ENCODE measurements at places on chromosomes 6 and 20.

- DNase-seq, result no peak
These were observed 473.6 kb downstream of the EPM2A start for GRCh38 chr6:145261758-145262157.

DNA sequence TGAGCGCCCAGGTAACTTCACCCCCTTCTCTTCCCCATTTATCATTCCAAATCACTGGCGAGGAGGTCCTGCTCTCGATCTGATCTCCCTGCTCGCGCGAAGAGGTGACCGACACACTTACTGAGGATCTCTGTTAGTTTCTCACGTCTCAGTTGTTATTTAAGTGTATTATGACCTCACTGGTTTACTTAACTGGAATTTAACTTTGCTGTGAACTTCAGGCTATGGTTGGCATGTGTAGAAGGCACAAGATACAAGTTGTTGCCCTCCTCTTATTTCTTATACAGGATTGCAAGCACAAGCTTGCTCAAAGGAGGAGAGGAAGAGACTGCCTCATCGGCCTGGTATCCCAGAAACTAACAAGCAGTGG, 1.2 kb downstream of the RNF217 start:
- peak; percentile 70 for DNase-seq

DNA sequence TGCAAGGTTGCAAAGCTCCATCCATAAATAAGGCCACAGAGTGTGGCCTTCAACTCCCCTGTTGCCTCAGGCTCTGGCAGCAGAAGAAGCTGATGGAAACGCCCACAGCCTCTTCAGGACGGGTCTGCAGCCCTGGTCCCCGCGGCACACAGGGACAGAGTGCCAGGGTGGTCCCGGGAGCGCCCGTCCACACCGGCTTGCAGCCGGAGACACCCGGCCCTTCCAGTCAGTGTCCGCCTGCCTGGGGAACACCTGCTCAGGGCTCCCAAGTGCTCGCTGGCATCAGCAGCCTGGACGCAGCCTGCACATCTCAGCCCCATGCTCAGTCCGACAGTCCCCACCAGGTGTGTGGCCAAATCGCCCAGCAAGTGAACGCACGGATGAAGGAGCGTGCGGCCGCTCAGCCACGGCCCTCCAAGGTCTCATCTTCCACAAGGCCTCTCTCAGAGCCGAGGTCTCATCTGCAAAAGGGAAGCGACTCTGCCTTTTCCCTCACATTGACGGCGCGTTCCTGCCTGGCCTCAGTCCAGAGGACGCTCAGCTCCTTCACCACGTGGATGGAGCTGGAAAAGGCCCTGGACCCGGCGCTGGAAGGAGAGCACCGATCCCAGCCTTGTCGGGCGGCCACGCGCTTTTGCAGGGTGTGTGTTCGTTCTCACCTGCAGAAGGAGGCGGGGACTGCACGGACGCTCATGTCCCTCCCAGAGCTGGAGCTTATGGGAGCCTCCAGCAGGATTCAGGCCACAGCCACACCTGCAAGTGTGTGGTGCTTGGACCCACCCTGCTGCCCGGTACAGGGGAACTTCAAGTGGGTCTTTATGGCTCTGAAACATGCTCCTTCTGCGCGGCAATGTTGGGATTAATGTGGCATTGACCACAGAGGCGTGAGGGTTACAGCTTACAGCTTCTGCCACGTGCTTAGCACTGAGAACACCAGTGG, 180.4 kb downstream of the DLL1 start:
- DNase-seq, result no peak

DNA sequence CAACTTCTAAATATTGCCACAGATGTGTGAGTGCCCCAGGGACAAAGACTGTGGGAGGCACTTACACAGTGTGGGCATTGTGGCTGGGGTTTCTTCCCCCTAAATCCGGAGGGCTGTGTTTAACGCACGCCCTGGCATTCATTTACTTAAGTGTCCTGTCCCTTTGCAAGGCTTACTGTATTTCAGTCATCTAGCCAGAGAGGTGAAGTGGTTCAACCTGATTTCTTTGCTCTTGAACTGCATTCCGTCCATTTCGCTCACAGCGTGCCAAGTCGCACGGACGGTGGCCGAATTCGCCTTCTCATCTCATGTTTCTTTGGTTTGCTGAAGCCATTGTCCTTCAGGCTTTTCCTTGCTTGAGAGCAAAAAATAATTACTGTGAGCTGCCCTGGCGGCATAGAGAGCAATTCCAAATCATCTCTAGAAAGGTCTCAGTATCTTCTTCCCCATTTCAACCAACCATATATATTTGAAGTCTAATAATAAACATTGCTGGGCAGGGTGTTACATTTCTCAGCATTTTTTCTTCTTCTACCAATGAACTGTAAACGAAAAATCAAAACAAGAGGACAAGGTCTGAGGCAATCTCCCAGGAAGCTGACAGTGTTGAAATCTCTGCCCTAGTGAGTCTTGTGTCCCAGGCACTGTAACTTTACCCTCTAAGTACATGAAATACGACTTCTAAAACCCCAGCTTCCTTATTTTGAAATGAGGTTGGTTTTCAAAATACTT, 16.9 kb downstream of the SYTL3 start:
- peak; percentile 81 for DNase-seq

DNA sequence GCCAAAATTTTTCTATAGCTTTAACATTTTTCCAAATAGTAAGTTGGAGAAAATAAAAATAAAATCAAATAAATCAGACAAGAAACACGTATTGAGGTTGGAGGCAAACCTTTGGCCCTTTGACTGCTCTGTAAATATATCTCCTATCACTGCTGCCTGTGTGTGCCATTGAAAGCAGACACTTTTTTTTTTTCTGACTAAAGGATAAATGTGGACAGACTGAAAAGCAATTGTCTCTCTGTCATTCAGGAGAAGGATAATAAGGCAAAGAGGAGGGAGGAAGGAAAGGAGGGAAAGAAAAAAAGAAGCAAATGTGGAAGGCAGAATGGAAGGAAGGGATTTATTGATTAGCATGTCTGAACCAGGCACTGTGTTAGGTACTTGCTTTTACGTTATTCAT, 85.2 kb upstream of the SULF2 start:
- DNase-seq, result no peak

DNA sequence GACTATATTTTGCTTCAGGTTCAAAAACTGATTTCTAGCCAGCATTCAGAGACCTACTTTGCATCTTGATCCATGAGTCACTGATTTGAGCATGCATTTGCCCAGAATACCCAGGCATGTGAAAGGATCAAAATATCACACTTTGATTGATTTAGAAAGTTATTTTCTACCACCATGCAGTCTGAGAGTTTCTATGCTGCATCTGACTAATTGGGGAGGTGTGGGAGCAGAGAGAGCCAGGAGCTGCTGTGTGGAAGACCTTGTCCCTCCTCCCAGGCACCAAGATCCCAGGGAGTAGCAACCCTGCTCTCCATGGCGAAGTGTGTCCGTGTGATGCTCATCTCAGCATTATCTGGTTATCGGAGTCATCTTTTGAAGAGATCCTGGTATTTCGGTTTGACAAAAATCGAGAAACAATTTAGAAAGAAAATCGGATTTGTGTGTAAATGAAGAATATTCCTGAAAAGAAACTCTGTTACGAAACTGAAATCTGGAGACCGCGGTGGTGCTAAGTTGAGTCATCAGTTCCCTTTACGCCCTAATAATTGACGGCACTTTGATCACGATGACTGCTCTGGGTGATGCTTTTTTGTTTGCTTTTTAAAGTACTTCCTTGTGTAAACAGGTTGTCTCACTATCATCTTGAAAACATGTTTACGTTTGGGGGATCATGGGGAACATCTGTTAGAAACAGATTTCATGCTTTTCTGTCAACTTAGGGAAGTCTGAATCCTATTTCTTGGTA, 193.4 kb downstream of the BACH2 start:
- peak; percentile 48 for DNase-seq

DNA sequence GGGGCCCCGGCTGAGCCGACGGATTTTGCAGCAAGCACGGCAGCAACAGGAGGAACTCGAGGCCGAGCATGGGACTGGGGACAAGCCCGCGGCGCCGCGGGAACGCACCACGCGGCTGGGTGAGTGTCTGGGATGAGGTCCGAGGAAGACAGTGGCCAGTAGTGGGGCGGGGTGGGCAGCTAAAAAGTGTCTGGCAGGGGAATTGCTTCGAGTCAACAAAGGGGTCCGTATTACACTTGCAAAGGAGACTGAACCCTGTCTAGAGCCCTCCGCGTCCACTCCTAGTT, 356 bp downstream of the BYSL start:
- DNase-seq, result no peak

DNA sequence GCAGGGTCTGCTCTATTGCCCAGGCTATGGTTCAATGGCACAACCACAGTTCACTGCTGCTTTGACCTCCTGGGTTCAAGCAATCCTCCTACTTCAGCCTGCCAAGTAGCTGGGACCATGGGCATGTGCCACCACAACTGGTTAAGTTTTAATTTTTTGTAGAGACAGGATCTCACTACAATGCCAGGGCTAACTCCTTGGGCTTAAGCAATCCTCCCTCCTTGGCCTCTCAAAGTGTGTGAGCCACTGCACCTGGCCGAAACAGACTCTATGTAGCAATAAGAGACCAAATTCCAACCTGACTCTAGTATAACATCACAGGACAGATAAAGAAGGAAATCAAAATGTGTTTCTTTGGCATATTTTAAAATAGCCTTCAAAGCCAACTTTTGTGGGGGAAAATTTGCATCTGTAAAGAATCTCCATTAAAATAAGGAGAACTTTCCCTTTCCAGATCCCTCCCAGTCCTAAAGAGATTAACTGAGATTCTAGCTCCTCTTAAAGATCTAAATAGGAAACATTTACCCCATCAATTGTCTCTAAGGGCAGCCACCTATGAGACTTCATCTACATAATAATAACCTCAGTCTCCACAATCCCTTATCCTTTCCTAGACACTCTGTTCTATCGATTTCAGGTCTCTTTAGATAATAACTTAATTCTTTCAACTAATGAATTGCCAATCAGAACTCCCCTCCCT, 94.7 kb upstream of the PLCB4 start:
- DNase-seq, result no peak

DNA sequence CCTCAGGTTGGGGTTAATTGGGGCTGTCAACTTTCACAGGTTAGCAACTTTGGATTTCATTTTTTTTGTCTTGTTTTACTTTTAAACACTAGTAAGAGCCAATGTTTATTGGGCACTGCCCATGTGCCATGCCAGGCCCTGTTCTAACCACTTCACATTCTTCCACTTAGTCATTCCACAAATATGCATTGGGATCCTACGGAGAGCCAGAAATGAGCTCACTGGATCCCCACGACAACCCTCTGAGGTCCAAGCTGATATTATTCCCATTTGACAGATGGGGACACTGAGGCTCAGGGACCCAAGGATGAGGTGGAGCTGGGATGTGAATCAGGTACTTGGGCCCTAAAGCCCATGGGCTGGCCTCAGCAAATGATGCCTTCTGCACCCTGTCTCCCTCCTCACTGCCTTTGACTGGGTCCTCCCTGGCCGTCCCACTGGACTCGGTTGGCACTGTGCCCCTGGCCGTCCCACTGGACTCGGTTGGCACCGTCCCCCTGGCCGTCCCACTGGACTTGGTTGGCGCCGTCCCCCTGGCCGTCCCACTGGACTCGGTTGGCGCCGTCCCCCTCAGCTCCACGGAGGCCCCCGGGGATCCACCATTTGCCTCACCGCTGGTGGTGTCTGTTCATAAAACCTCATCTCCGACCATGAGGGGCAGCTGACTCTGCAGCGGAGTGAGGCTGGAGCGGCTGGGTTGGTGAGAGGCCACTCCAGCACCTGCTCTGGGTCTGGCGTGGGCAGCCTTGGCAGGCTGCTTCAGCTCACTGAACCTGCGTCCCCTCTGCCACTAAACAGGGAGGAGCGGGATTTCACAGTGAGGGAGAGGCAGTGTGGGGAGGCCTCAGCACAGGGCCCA, 4.8 kb upstream of the PMEPA1 start:
- DNase-seq, result no peak

DNA sequence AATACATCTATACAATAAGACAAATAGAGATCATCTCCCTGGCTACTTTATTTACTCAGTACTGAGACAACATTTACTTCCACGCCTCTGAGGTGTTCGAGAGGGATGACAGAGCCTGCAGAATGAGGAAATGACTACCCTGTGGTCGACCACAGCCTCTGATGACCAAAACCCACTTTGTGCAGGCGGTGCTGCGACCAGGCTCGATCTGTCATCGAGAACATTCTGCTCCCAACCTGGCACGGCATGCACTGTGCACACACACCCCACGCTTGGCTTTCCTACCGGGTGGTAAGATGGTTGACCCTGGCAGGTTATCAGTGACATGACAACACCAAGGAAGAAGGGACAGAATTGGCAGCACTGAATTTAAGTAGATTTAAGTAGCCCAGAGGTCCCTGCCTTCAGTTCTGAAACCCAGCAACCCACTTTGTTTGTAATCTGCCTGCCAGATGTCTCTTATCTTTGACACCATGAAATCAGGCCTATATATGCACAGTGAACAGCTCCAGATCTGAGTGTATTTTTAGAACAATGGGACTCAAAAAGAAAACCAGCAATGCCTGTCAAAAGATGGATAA, 42.6 kb downstream of the TTI1 start:
- peak; percentile 27 for DNase-seq

GRCh38 chr20:23101696-23102406, 15.7 kb upstream of the CD93 start:
- DNase-seq, result no peak

GRCh38 chr6:37116326-37116725, 53.6 kb upstream of the PIM1 start:
- DNase-seq, result no peak

GRCh38 chr20:3733119-3733995, 872 bp downstream of the HSPA12B start:
- no peak for DNase-seq

- DNase-seq, result no peak
These were observed 375.2 kb upstream of the AGPAT4 start for GRCh38 chr6:161649068-161649467.

GRCh38 chr6:67165606-67166005, 1458.6 kb upstream of the EYS start:
- no peak for DNase-seq

- DNase-seq, result no peak
These were observed at the start of gene SLC24A3 for GRCh38 chr20:19212469-19212815. Gene SLC24A3, plus strand, starts transcription at chr20:19212642.

GRCh38 chr20:46816886-46817638, 77.6 kb upstream of the EYA2 start:
- no peak for DNase-seq

- peak; percentile 80 for DNase-seq
These were observed 1.2 kb downstream of the TCFL5 start for GRCh38 chr20:62860391-62860923.

DNA sequence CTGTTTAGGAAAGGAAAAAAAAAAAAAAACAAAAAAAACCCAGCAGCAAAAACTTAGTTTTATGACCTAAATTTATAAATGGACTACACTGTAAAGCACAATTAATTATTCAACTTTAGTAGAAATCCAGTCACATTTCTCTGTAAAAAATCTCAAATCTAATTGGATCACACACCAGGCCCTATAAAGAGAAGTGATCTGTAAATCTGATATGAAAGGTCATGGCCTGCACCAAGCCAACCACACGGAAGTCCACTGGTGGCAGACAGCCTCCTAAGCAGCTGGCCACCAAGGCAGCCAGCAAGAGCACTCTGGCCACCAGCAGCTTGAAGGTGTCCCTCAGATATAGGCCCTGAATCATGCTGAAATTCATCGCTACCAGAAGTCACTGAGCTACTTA, 131.6 kb downstream of the HFE start:
- DNase-seq, result no peak
